ENCODE measurements at places on chromosomes 5 and 9.
A peak's percentile ranks its signal among the peaks of the same experiment; 100 is the strongest.

- DNase-seq = no peak
These were observed 126.6 kb upstream of the IL12B start for GRCh38 chr5:159456722-159457465.

DNA sequence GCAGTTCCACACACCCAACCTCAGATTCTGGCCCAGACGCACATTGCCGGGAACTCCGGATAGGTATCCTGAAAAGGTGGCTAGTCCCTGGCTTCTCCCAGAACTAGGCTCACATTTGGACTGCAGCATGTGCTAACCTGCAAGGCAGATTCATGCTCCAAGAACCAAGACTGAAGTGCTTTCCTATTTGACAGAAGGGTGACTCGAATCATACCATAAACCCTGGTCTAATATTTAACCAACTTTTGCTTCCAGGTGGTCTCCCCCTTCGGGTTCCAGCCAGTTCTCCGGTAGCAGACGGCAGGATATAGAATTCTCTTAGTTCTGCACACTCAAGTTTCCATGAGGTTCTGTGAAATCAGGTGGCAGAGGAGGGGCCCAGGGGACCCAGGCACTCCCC is 7.6 kb downstream of the PTGES start:
- DNase-seq = no peak

- DNase-seq = no peak
These were observed 50.3 kb downstream of the MTAP start for GRCh38 chr9:21852754-21853153.

- no peak for DNase-seq
These were observed 376.6 kb downstream of the EFNA5 start for GRCh38 chr5:107294211-107294550.

GRCh38 chr9:128546504-128546903 is 5.9 kb upstream of the SPTAN1 start:
- no peak for DNase-seq

GRCh38 chr5:10264604-10265003 is 14.5 kb downstream of the CCT5 start:
- no peak for DNase-seq

DNA sequence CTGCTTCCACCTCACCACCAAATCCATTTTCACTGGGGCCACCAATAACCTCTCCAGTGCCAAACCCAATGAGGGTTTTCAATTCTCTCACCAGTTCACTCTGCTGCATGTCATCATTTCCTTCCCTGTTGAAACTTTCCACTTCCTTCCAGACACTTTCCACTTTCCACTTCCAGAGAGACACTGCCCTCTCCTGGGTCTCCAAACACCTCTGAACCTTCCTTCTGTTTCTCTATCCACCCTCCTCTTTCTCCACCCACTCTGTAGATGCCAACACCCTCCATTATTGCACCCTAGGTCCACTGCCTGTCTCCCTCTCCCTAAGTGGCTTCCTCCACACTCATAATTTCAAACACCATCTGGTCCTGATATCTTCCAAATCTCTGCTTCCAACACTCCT is 39.6 kb downstream of the PDE6A start:
- no peak for DNase-seq

DNA sequence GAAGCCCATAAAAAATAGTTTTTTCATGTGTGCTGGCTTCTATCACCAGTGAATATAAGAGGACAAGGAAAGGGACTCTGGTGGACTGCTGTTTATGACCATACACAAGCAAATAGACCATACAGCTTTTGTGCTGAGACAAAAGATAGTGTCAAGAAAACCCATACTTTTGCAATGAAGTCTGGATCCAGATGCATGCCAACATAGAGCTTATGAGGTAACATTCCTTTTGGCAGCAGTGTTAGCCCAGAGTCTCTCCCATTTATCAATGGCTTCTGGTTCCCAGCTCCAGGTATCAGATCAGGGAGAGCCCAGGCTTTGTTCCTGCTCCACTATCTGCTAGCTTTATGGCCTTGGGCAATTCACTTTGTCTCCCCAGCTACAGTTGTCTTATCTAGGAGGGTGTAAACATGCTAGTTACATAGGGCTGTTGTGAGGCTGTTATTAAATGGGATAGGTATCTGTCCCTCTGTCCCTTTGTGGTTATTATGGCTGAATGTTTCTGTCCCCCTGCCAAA is 55.6 kb downstream of the CCDC192 start:
- DNase-seq = peak; percentile 42

GRCh38 chr5:81517462-81517861 is 123.5 kb upstream of the ACOT12 start:
- DNase-seq = no peak

GRCh38 chr9:19233344-19233743 is 2.9 kb downstream of the DENND4C start:
- DNase-seq = no peak

DNA sequence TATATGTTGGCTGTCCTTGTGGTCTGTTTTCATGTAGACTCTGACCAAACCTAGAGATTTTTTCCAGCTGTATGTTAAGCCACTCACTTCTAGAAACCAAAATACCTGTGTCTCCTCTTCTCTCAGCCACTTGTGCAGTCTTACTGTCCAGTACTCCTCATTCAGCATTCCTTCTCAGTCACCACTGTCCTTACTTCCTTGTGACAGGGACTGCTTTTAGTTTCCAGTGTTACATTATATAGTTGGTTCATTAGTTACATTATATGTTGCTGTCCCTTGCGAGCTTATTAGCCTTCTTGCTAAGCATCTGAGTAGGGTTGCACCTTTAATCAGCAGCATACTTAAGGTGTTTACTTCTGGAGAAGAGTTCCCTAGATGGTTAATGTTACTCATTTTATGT is 4.3 kb downstream of the ATP6V1G1 start:
- no peak for DNase-seq

GRCh38 chr9:88975966-88976889 is 15.0 kb upstream of the S1PR3 start:
- DNase-seq = no peak
